ENCODE measurements at places on chromosomes 13 and 19.

DNA sequence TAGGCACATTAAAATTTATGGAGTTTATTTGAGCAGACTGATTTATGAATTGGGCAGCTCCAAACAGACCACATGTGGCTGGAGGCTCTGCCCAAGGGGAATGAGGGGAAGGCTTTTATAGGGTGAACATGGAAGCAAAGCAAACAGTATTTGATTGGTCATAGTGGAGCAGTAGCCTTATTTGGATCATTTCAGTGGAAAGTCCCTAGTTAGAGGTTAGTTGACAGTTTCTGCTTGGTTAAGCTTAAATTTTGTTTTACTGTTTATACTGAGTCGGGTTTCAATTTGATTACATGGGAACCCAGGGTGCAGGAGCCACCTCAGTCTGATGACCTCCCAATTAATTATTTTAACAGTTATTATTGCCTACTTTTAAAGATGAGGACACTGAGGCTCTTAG lies 140.5 kb downstream of the NDFIP2 start:
- DNase-seq, result no peak

DNA sequence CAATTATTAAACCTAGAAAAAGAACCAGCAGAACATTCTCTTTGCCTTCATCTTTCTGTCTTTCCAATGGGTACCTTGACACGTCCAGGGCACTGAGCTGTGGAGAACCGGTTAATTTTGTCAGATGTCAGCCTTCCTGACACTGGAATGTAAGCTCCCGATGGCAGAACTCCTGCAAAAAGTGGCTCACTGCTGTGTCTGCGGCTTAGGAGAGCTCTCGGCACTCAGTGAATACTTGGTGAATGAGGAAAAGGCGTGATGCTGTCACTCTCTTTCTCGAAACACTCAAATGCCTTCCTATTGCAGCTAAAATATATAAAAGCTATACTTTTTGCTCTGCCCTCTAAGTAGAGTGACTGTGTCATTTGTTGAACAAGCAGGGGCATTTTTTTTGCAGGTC lies 17.6 kb downstream of the CEBPA start:
- no peak for DNase-seq

DNA sequence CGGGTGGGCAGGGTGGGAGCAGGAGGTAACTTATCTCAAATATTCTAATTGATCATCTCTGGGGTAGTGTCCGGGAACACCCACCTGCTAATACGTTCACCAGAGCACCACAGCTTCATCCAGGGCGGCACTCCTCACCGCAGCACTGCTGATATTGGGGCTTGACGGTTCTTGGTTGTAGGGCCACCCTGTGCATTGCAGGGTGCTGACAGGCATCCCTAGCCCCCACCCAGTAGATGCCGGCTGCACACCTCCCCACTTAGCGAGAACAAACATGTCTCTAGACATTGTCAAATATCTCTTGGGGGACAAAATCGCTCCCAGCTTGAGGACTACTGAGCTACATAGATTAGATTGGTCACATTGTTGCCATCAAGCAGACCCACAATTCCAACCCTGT lies 73.9 kb upstream of the WASF3 start:
- no peak for DNase-seq

DNA sequence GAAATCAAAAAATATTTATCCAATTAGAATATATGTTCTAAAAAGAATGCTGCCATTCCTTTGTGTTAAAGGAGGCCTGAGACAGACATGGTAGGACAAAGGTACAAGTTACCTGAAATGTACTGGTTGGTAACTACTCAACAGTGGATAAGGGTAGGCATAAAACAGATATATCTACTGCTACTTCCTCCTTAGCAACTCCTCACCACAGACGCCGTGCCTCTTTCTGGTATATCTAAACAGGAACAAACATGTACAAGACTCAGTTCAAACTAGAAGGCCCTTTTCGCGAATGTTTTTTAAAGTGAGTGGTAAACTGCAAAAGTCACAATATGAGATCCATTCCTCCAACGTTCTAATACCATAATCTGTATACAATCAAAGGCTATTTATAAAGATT lies 86.9 kb downstream of the TBC1D4 start:
- no peak for DNase-seq

- DNase-seq, result no peak
Observed at GRCh38 chr13:78867655-78868054, 208.7 kb upstream of the OBI1 start.

DNA sequence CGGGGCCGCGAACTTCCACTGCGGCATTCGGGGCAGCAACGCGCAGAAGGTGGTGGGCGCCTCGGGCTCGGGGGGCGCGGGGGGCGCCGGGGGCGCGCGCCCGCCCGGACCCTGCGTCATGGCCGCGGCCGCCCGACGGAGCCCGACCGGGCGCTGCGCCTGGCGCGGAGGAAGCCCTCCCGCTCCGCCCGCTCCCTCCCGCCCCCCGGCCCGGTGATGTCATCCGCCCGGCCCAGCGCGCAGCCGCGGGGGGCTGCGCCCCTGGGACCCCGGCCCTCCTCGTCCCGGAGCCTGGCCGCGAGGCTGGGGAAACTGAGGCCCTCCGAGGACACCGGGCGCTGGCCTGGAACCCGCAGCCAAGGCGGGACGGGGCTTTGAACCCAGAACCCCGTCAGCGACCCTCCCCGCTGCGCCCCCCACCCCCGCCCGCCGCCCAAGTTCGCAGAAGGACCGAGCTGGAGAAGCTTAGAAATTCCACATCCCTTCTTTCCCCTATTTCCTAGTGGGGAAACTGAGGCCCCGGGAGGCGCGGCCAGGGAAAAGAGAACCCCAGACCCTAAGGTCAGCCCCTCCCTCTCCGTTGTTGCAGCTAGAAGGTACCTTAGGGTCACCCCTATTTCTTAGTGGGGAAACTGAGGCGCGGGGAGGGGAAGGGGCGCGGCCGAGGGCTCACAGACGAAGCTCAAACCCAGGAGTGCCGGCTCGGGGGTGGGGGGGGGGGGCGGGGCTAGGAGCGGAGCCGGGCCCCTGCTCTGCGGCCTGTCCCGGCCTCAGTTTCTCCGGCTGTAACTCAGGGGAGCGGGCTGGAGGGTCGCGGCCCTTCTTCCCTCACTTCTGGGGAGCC lies at the start of gene SHC2:
TSS of gene SHC2 (minus strand) at position 157 of the 844 bp plus-strand sequence. CDS start at position 120, 37 bp downstream.
- no peak for DNase-seq

GRCh38 chr19:10004617-10005016 lies 5.7 kb downstream of the COL5A3 start:
- no peak for DNase-seq

- DNase-seq, result no peak
Observed at GRCh38 chr19:31451686-31452330, 102.6 kb upstream of the TSHZ3 start.

DNA sequence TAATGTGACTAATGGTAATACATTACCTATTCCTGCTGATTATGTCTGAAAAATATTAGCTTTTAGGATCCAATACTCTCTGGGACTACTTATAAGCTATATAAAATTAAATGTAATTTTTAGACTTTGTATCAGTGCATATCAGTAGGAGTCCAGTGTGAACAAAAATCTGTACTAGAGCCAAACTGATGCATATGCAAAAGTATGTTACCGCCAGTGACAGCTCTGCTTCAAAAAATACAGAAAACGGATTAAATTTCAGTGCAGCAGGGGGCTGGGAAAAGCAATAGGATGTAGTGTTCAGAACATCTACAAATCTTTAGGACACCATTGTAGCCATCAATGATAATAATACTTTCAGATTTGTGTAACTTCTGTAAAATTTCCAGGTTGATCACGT lies 385.5 kb downstream of the DACH1 start:
- no peak for DNase-seq

DNA sequence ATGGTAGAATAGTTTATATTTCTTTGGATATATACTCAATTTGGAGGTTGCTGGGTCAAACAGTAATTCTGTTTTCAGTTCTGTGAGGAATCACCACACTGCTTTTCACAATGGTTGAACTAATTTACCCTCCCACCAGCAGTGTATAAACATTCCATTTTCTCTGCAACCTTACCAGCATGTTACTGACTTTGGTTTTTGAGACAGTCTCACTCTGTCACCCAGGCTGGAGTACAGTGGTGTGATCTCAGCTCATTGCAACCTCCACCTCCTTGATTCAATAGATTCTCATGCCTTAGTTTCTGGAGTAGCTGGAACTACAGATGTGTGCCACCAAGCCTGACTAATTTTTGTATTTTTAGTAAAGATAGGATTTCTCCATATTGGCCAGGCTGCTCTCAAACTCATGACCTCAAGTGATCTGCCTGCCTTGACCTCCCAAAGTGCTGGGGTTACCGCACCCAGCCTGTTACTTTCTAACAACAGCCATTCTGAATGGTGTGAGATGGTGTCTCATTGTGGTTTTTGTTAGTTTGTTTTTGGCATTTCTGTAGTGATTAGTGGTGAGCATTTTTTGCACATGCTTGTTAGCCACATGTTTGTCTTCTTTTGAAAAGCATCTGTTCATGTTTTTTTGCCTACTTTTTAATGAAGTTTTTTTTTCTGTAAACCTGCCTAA lies 12.5 kb downstream of the ZNF714 start:
- no peak for DNase-seq

DNA sequence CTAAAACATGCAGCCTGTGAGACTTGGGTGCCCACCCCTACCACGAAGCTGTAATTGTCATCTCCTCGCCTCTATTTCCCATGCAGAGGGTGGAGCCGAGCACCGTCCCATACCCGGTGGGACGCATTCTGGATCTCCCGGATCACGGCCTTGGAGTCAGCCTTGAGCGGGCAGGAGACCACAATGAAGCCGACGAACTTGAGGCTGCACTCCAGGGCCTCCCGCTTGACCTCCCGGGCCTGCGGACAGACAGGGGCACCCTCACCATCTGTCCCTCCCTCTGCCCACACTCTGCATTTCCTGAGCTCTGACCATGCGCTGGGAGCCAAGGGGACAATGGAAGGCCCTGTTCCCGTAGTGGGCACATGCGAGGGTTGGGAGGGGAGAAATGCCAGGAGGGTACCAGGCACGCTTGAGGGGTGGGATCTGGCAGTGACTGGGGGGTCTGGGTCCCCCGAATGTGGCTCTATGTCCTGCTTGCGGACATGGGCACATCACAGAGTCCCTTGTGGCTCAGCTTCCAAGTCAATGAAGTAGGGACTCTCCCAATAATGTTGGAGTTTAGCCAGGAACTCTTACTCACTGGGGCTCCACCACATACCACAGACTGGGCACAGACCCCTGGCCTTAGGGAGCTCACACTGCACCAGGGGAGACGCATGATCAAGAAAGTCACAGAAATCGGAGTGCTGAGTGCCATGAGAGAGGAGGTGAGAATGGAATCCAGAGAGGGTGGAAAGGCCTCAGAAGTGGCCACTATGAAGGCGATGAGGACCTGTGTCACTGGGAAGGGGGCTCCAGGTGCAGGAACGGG lies 9.2 kb upstream of the GMIP start:
- no peak for DNase-seq

- no peak for DNase-seq
Observed at GRCh38 chr13:103067751-103068555, 1.7 kb upstream of the SLC10A2 start.

- no peak for DNase-seq
Observed at GRCh38 chr19:13887018-13887436, 10.1 kb downstream of the NANOS3 start.

DNA sequence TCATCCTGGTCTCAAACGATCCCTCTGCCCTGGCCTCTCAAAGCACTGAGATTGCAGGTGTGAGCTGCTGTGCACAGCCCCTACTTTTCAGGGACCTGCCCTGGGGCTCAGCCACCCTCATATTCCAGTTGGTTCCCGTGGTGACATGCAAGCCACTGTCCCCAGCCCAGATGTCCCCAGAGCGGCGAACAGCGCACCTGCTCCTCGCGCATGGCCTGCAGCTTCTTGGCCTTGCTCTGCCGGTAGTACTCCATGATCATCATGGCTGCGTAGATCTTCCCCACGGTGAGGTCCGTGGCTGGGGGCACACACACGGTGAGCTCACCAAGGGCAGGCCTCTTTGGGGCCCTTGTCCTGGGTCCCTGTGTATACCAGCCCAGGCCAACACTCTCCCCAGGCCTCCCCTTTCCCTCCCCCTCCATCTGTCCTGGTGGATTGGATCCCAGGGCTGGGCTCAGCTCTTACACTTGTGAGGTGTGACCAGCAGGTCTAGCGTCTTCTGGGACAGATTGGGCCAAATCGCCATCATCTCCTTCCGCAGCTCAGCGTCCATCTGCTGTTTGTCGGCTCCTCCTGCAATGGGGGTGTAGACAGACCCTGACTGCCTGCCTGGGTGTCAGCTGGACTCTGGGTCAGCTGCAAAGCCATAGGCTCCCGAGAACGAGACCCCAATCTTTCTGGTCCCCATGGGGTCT lies 64.0 kb downstream of the IER2 start:
- DNase-seq, result no peak

DNA sequence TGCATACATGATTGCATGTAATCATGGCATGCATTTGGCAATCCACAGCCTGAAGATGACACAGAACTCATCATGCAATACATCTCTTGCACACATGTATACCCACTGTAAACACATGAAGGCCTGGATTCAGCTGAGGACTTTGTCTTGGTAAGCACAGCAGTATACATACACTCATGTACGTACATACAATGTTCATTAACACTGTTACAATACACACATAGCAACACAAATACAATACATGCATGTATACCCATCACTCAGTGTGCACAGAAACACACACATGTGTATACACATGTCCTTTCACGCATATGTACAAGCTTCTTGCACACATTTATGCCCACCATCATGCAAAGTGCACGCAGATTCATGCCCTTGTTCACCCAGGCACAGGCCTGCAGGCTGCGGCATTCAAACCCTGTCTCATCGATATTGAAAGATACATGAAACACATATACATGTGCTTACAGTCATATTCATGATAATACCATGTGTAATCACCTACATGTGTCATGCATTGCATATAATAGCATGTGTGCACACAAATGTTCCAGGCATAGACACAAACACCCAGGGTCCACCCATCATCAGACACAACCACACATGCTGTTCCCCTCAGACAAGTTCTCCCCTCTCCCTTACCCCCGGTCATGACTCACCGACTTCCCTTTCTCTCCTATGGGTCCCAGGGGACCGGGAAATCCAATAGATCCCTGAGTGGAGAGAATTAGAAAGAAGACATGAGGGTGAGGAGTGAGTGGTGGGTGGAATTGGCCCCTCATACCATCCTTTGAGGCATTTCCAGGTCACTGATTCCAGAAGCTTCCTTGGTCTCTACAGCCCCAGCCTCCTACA lies 28.7 kb downstream of the COL5A3 start:
- DNase-seq, result no peak

Data from stimulated activated CD8-positive, alpha-beta memory T cell treated with anti-CD3 and anti-CD28 coated beads, Interleukin-15, amount 100 ng/mL, for 4 hours (primary cell).